ENCODE measurements at places on chromosomes 7 and 10.

DNA sequence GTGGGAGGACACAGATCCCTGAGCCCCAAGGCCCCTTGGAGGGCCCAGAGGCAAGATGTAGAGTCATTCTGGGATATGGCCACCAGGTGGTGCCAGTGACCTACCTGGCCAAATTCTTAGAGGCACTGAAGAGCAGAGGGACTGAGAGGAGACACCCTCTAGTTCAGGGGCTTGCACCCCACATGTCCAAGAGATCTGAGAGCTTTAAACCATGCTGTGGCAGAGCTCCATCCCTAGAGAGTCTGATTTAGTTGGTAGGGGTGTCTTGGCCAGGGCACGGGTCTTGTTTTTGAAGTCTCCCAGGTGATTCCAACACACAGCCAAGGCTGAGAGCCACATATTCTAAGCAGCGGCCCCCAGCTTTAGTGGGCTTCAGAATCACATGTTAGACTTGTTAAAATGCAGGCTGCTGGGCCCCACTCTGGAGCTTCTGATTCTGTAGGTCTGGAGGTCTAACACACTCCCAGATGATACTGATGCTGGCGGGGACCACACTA, 52.5 kb downstream of the PRF1 start:
- DNase-seq = peak; percentile 77

GRCh38 chr10:24118246-24118645, 90.7 kb upstream of the KIAA1217 start:
- DNase-seq = no peak

DNA sequence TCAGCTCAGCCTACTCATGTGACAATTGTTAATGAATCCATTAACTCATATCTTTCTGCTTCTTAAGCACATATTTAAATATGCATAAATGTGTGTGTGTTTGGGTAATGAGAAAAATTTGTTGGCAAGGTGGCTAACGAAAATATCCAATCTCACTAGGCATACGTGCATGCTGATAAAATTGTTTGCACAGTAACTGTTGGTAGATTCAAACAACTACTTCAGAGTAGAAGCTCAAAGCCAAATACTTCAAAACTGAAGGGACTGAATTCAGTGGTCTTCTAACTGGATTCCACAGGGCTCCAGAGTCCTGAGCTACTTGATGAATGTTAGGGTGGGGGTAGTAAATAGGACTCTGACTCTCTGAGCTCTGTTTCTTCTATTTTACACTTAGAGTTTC, 757.0 kb downstream of the GRM8 start:
- DNase-seq = no peak

DNA sequence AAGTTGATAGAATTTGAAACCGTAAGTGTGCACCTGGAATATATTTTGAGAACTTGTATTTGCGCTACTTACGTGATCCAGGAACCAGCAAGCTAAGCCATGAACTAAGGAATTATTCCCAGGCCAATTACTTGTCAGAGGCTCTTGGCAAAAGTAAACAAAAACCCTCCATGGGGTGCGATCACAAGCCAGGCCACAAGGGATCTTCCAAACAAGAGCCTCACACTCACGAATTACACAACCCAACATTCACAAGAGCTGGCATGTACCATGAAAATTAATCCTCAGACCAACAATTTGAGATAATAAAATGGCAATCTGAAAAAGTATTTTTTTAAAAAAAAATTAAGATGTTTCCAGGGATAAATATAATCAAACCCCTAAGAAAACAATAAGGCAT, 467.0 kb upstream of the AKR1E2 start:
- DNase-seq = no peak

- DNase-seq = peak; percentile 56
These were observed 35.9 kb upstream of the SFTPD start for GRCh38 chr10:79984851-79985250.

DNA sequence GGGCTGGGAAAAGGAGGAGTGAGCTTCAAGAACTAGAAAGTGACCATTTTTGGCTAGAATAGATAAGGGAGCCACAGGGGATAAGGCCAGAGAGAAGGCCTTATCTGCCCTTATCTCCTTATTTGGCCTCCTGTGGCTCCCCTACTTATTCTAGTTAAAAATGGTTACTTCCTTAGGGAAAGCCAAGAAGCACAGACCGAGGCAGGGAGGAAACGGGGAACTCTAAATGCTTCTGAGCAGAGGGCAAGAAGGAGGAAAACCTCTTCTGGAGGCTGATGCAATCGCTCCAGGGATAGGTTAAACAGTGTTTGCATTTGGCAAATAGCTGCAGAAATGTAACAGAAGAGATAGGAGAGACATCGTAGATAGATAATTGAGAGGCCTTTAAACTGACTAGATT, 18.6 kb downstream of the NRP1 start:
- DNase-seq = no peak

DNA sequence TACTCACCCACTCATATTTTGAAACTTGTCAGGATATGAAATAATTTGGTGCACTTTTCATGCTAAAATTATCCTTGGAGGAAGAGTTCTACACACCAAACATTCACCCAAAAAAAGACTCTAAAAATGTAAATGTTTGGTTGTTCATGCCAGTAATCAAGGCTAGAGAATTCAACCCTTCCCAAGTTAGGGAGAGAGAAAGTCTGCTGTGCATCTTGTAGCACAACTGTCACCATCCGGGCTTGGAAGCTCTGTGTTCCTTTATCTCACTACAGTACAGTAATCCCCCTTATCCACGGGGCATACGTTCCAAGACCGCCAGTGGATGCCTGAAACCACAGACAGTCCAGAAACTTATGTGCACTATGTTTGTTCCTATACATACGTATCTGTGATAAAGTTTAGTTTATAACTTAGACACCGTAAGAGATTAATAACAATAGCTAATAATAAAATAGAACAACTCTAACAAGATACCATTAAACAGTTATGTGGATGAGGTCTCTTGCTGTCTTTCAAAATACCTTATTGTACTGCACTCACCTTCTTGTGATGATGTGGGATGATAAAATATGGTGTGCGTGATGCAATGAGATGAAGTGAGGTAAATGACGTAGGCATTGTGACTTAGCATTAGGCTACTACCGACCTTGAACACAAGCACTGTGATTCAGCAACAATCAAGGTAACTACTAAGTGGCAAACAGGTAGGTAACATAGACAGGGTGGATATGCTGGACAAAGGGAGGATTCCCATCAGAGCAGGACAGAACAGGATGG, 24.6 kb upstream of the HECTD2 start:
- no peak for DNase-seq

- no peak for DNase-seq
These were observed 53.3 kb upstream of the SLC16A12 start for GRCh38 chr10:89588671-89589070.

DNA sequence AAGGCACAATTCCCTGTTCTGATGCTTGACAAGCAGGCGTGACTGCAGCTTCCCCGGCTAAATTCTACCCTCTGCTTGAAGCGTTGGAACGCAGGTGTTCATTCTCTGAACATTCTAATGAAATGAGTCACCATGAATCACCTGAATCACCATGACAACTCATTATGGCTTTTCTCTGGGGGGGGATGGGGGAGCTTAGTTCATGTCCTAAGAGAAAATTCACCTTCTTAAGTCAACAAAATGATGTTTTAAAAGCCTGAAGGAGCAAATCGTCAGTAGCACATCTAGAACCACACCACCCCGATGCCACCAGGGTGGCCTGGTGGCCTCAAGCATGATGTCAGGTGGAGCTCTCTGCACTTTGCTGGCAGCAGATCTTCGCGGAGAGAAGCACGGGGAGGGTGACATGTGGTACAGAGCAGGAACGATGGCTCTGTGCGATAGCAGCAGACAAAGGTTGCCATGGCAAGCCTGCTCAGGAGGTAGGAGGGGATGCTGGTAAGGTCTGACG, 33.7 kb downstream of the DDC start:
- no peak for DNase-seq

- DNase-seq = no peak
These were observed 24.3 kb downstream of the NUP42 start for GRCh38 chr7:23205909-23206767.

- DNase-seq = peak; percentile 14
These were observed 15.4 kb downstream of the CTBP2 start for GRCh38 chr10:125144693-125145623.

DNA sequence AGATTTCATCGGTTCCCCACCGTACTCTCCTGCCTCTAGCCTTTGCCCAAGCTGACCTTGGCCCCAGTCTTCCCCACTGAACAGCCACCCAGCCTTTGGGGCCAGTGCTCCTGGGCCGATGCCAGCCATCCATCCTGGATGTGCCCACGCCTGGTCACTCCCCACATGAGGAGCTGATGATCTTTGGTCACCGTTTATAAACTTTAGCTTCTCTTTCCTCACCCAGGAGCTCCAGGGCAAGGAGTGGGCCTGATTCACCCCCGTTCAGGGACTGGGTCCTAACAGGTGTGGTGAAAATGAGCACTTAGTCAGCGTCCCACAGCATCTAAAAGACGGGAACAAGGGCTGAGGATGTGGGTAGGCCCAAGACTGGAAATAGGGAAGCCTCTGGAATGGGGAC, 22.9 kb downstream of the GTF2IRD1 start:
- no peak for DNase-seq

DNA sequence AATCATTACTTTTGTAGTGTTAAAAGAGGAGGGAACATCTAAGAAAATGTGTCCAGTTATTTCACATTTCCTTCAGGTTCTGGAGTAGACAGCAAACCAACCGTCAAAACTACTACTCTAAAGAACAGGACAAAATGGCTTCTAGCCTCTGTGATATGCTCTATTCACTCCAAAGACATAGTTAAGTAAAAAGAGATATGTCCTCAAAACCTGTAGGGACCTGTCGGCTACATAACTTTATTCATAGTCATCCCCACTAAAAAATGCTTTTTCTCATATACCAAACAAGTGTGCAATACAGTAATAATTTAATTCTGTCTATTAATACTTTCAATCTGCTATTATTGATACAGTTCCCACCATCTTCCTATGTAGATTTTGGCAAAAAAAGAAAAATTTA, 642.8 kb upstream of the LRRTM3 start:
- no peak for DNase-seq

DNA sequence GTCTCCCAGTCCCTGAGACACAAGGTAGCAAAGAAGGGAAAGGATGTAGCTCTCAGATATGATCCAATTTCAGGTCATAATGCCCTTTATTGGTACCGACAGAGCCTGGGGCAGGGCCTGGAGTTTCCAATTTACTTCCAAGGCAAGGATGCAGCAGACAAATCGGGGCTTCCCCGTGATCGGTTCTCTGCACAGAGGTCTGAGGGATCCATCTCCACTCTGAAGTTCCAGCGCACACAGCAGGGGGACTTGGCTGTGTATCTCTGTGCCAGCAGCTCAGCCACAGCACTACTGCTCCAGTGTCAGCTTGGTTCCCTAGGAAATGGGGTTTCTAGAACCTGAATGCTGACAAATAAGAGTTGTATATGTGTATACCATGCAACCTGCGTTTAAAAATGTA, 74.6 kb upstream of the PRSS58 start:
- DNase-seq = no peak

- no peak for DNase-seq
These were observed 128.5 kb downstream of the PLCE1 start for GRCh38 chr10:94122211-94122610.

DNA sequence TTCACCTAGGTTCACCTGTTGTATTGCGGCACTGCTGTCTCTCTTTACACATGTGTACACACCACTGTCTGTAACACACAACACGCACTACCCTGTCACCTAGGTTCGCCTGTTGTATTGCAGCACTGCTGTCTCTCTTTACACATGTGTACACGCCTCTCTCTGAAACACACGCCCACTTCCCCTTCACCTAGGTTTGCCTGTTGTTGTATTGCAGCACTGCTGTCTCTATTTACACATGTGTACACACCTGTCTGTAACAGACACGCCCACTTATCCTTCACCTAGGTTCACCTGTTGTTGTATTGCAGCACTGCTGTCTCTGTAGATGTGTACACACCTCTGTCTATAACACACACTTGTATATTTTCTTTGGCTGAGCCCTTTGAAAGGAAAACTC, 51.5 kb downstream of the WDR37 start:
- DNase-seq = no peak

GRCh38 chr7:261341-262250, 28.4 kb upstream of the FOXL3 start:
- DNase-seq = no peak

- no peak for DNase-seq
These were observed 291.9 kb downstream of the PARD3 start for GRCh38 chr10:34523017-34523767.

DNA sequence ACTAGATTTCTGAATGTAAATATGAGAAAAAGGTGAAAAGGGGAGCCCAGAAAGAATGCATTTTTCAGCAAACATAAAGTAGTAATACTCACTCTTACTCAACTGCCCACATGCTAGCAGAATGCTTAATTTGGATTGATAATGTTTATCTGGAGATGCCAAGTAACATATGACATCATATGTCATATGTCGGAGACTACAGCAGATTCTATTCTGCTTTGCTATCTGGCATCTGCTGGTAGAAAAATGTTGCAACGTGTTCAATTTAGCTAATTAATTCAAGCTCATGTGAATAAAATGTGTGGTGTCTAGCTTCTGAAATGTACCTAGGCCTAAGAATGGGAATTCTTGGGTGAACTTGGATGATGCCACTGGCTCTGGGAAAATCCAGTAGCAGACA, 4.5 kb downstream of the BBIP1 start:
- DNase-seq = no peak

GRCh38 chr7:131443496-131443895, 112.9 kb downstream of the PODXL start:
- no peak for DNase-seq

GRCh38 chr10:78688901-78689583, 379.7 kb upstream of the ZMIZ1 start:
- no peak for DNase-seq

- DNase-seq = no peak
These were observed 526.5 kb downstream of the PARD3 start for GRCh38 chr10:34288634-34289033.

DNA sequence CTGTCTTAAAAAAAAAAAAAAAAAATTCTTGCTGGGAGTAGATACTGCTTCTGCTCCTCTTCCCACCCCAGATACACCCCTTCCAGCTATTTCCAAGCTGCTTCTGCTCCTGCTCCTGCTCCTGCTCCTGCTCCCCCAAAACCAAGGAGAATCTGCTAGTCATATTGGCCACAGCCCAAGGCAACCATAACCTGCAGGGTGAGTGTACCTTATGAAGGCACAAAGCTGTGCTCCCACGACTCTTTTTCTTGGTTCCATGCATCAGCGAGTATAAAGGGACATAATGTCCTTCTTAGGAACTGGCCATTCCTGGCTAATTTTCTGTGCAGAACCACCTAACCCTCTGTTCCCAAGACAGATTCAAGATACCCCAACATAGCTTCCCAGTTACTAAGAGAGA, 129.5 kb upstream of the CDK1 start:
- no peak for DNase-seq

DNA sequence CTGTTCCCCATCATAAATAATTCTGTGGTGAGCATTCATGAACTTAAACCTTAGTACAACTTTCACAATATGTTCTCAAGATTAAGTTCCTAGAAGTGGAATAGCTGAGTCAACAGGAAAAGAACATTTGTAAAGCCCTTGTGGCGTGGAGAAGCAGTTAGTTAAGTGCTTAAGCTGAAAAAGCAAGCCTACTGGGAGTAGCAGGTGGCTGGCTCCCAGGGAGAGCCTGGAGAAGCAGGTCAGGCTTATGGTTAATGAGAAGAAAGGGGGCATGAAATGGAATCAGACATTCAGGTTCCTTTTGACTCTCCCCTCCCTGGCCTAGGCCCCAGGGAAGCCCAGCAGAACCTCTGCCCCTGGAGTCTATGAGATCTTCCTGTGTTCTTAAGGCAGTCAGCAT, 35.3 kb downstream of the VSTM4 start:
- no peak for DNase-seq
